Esophagus mucosa (tissue), 1 donor: ENCODE measurements at places on chromosomes 2 and 18. TPM values are rescaled to one million over a fixed set of nuclear protein-coding genes. Genes with fewer than 3 reads are reported as not detected.

FLACC1 gene
- total RNA-seq, result 0.56 TPM

GPBAR1 gene
- total RNA-seq, result not detected

TMEM163 gene
- 0.20 TPM for total RNA-seq

DNA sequence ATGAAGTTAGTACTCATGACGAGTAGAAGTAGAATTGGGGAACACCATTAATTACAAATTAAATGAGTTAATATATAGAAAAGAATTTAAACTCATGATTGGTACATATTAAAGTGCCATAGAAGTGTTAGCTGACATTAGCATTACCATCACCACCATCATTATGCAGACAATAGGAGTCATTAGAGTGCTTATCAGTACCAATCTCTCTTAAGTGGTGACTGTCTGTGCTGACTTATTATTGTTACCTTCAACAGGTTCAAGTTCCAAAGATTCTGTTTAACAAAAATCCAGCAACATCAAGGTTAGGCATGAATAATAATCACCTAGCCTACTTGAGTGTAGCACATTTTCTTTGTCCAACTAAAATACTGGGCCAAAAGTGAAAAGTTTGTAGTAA is 108.8 kb upstream of the MAPRE2 start:
- no peak for ATAC-seq

DNA sequence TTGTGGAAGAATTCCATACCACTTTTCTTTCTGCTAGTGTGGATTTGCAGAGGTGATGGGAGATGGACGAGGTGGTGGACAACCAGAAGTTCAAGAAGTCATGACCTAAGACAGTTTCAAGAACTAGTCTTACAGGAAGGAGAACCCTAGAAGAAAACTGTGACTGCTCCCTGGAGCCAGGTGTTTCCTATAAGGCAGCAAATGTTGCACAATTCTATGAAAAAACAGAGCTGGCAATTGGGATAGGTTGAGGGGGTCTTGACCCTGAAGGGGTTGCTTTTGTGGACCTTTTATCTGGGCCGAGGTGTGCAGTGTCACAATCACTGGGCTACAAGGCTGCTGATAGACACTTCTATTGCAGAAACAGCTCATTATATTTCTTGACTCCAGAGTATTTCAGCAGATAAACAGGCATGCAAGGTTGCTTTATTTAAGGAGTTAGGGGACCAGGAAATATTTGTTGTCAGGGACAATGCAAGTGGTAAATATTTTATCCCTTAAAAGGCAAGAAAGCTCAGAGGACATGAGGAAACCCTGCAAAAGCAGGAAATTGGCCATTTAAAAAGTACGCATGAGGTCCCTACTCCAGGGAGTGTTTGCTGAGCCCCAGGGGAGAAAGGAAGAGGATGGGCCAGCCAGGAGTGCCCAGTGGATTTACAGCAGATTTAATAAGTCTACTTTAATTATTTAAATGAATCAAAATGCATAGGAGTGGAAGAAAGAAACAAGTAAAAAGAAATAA is 22.9 kb downstream of the APCDD1 start:
- no peak for ATAC-seq

- ATAC-seq, result no peak
Measured at GRCh38 chr18:76367168-76368125, 127.6 kb downstream of the ZNF516 start.

- no peak for ATAC-seq
Measured at GRCh38 chr18:68648191-68648590, 66.7 kb downstream of the TMX3 start.

GRCh38 chr18:56413862-56414261 is 224.5 kb downstream of the TXNL1 start:
- ATAC-seq, result no peak

DNA sequence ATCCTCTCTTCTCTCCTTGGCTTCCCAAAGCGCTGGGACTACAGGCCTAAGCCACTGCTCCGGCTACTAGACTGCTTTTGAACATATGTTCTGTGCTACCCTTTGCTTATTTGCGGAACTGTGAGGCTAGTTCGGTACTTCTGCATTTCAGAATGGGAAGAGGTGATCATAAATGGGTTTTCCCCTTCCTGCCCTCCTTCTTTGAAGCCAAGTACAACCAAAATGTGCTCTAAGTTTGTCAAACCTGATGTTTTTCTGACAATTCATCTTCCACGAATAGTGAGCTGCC is 1.7 kb upstream of the ESCO1 start:
- no peak for ATAC-seq

DNA sequence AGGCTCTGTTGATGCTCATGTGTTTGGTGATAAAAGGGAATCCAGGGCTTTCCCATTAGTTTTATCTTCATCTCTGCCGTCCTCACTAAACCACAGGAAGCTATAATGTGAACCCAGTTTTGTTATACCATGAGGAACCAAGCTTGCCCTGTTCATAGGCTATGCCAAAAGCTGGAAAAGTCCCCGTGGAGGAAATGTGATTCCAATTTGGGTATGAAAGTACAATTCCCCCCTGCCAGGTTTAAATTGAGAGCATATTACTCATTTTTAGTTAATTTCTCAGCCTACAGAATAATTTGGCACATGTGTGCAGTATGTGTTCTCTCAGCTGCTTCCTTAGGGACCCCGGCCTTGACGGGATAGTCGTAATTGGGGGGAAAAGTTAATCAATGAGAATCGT is 327.4 kb downstream of the RND3 start:
- ATAC-seq, result no peak
